ENCODE measurements at places on chromosomes 2 and 18.

DNA sequence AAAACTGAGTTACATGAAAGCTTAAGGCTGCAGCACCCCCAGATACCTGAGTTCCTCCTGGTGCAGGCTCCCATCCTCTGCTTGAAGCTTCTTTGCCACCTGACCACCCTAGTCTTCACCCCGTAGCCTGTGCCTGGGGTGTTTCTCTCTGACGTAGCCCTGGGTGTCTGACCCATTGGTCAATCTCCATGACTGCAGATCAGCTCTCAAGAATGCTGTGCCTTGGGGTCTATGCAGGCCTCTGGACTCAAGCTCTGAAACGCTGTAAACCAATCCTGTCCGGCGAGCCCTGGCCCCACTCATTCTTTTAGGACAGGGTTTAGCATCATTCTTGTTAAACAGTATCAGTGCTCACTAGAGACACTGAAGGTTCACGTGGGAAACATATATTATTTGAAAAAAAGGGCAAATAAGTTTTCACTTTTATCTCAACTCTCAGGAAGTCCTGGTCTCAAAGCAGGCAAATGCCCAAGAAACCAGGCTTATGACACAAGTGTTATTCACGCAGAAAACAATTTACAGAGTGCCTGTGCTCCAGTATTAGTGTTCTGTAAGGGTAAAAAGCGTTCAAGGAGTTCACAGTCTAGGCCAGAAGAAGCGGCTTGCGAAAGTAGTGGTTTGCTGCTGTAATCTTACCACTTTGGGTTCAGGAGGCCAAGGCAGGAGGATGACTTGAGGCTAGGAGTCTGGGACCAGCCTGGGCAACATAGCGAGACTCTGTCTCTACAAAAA, 22.8 kb upstream of the PPP4R1 start:
- DNase-seq = no peak

DNA sequence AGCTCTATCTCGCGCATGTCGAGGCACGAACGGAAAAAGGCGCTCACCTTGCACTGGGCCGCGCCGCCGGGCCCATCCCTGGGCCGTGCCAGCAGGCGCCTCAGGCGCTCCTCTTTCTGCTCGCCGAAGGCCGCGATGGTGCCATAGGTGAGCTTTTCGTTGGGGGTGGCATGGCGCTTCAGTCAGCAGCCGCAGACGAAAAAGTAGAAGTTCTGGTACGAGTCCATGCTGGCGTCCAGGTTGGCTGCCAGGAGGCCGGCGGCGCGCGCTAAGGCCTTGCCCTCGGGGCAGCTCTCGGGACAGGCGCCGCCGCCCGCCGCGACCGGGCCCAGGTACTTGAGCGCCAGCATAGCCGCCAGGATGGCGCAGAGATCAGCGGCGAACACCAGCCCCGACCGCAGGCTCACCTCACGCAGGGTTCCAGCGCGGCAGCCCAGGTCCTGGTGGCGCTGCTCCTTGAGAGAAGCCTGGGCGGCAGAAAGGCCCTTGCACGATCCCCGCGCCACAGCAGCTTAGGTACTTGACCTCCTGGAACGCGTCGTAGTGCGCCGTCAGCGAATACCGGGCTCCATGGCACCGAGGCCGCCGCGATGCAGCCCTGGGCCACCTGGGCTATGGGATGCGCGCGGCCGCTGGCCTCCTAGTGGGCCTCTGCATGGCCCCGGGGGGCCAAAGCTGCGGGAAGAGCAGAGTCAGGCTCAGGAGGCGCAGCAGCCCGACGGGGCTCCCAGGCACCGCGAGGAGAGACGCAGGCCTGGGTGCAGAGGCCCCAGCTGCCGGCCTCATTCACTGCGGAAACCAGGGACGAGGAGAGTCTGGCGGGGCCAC, 12.8 kb downstream of the ALPG start:
- DNase-seq = no peak

GRCh38 chr2:33336036-33336625, 140.3 kb upstream of the RASGRP3 start:
- peak; percentile 45 for DNase-seq

GRCh38 chr18:74281011-74281979, 10.5 kb downstream of the CYB5A start:
- DNase-seq = no peak

- DNase-seq = no peak
Observed at GRCh38 chr2:157911750-157912149, 35.6 kb upstream of the ACVR1 start.

- DNase-seq = no peak
Observed at GRCh38 chr2:33560017-33560416, 39.1 kb downstream of the FAM98A start.

DNA sequence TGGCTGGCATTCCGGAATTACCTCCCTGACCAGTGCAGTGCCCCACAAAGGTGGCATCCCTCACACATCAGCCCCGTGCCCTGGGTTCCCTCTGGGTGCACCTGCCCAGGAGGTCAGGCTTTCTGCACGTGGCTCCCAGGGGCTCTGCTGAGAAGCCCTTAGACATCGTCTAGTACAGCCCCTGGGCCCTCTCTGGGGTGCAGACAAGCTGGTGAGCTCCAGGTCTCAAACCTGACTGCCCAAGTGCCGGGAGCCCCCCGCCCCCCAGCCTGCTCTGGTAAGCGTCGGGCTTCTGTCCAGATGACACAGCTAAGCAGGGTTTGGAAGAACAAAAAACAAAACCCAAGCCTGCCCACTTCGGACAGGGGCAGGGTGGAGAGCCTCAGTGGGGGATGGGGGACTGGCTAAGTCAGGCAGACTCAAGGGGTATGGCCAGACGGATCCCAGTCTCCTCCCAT, 20.2 kb downstream of the TWIST2 start:
- DNase-seq = no peak

GRCh38 chr2:56444339-56444738, 260.5 kb downstream of the CCDC85A start:
- no peak for DNase-seq

GRCh38 chr2:188570370-188570769, 278.7 kb downstream of the GULP1 start:
- no peak for DNase-seq

DNA sequence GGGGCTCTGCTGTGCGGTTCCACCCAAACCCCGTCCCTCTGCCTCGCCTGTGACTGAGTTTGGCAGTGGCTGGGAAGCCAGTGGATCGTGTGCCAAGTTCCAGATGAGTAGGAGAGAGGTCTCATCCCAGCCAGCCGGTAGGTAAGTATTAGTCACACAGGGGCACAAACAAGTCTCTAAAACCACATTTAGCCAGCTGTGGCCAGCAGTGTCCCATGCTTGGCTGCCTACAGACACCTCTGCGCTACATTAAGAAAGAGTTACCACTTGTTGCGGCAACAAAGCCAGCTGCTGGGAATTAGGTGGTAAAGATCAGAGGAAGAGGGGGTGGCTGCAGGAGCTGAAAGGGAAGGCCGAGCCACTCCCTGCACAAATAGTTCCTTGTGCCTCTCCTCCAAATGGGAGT, 81.2 kb downstream of the GATA6 start:
- no peak for DNase-seq

DNA sequence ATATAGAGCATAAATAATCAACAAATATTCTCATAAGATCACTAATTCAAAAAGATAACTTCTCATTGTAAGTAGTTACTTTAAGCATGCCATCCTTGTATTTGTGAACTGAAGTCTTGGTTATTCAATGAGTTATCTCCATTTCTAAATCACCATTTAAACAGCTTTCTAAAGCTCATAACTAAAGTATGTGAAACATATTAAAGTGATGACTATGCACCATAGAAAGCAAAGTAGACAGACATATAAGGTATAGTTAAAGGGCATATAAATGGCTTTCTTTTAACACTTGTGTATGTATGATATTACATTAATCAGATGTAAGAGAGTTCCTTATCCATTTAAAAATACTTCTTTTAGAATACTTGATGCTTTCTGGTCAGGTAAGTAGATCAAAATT, 83.5 kb downstream of the IKZF2 start:
- no peak for DNase-seq

GRCh38 chr2:30621836-30622235, 174.8 kb downstream of the LCLAT1 start:
- no peak for DNase-seq

- no peak for DNase-seq
Observed at GRCh38 chr2:68189991-68190784, 32.5 kb downstream of the PNO1 start.

DNA sequence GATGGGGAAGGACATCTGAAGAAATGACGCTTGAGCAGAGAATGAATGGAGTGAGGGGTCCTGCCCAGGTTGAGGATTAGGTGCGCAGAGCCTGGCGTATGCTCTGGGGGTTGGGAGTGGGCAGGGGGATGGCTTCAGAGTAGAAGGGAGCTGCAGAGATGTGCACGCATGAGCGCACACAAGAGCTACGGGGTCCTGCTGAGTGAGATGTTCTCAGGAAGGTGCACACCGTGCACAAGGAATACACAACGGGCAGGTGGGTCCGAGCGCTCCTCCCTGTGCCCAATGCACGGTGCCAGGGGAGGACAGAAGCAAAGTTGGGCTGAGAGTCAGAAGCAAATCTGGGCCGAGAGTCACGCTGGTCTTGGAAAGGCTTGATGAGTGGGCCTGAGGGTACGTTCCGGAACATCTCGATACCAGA, 25.5 kb downstream of the TWIST2 start:
- no peak for DNase-seq

- DNase-seq = no peak
Observed at GRCh38 chr18:49878567-49879270, 65.4 kb upstream of the ACAA2 start.

DNA sequence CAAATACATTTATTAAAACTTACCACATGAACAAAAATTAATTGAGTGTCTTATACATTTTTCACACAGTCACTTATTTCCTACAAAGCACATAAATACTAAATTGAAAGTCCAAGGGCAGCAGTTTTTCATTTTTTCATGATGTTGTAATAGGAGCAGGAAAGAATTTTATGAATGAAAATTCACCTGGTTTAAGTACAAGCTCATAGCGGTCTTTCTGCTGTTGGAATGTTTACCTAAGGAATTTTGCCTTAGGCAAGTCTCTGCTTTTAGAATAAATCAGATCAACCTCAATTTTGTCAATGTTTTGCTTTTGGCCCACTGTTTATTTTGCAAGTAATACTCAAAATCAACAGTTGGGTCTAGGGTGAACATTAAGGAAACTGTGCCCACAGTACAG, 40.0 kb downstream of the ETAA1 start:
- DNase-seq = no peak

DNA sequence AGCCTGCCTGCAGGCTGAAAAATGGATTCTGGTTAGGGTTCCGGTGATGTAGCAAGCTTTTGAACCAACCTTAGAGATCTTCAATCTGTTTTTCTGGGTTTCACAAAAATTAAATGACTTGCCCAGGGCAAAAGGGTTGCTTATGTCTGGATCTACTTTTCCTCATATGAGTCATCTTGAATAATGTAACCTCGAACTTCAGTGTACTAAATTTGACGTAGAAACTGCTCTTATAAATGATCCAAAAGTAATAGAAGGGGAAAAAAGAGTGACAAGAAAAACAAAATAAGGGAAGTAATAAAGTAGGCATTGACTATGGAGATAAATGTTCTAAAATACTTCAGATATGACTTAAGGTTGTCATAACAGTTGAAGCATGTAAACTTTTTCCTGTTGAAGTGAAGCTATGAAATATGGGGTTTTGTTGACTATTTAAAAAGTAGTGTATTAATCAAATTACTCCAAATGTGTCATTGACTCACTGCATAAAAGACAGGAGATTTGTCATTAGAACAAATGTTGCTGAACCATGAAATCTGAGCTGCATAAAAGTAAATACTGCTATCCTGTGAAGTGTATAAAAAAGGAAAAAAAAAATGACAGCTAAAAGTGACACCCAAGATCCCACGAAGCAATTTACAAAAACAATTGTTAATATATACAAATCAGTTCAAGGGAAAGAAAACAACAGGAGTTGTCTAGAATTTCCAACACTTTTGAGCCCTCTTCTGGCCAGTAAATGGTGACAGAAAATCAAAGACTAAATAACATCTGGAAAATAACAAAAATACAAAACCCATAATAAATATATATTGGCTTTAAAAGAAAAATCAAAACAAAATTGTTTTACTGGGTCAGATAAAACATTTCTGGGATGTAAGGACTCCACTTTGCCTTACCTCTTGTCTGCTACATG, 103.6 kb upstream of the SERPINE2 start:
- DNase-seq = no peak

DNA sequence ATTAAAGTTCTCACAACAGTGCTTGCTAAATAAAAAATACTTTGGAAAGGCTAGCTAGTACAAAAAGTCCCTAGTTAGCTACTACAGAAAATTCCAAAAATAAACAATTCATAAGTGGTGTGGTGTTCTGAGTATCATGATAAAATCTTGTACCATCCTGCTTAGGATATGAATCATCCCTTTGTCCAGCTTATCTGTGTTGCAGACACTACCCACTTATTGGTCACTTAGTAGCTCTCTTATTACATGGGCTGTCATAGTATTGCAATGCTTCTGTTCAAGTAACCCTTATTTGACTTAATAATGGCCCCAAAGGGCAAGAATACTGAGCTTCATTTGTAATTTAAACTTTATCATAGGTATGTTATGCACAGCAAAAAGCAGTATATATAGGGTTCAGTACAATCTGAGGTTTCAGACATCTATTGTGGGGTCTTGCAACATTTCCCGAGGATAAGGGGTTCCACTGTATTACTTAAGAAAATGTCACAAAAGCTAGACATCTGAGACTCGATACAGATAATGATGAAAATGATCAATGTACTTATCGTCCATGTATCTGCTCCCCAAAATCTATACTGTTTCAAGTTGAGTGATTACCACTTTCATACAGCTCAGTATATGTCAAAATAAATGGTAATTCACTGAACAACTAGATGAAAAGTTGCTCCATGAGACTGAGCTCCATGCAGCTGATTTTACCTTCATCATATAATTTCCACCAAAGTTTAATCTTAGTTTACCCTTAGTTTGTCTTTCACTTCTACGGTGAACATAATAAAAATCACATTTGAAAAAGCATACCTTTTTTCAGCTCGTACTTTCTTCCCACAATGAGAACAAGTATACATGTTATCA, 93.8 kb downstream of the C2orf74 start:
- no peak for DNase-seq

- no peak for DNase-seq
Observed at GRCh38 chr2:172207911-172208310, 105.2 kb upstream of the DLX2 start.

DNA sequence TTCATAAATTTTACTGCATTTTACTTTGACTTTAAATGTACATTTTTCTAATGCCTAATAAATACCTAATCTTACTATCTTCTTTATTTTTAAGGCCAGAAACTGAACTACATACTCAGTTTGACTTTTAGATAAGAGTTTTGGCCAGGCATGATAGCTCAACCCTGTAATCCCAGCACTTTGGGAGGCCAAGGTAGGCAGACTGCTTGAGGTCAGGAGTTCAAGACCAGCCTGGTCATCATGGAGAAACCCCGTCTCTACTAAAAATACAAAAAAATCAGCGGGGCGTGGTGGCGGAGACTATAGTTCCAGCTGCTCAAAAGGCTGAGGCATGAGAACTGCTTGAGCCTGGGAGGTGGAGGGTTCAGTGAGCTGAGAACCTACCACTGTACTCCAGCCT, 9.1 kb downstream of the ATF2 start:
- no peak for DNase-seq

DNA sequence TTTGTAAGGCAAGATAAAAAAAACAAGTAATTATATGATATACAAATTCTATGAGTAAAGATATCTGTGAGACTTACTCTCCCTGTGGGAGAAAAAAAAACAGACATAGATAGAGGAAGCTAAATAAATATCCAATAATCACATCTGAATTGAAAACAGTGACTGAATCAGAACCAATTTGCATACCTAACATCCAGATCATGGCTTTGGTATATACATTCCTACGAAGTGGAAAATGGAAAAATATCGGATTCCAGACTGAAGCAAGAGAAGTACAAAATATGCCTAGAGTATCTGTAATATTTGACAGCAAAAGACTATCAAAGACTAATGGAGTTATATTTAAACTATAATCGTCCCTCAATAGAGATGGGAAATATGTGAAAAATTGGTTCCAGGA, 1108.1 kb upstream of the CHAC2 start:
- no peak for DNase-seq

Measured in KG1 (cell line).